Neural crest cell (in vitro differentiated cells): ENCODE measurements at places on chromosomes 13 and 19.

DNA sequence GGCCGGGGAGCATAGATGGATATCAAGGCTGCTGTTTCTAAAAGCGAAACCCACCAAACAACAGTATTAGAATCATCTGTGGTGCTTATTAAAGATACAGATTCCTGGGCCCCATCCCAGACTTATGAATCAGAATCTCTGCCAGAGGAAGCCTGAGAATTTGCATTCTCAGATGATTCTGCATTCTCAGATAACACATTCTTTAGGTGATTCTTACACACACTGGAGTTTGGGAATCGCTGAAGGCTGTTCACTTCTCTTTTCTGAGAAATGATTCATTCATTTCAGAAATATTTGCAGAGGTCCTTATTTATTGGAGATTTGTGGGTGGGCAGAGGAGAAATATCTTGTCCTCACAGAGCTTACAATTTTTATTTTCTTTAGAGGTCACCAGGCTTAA is 24.4 kb downstream of the ALOX5AP start:
- no peak for DNase-seq

- DNase-seq = no peak
Observed at GRCh38 chr13:111469916-111470506, 149.6 kb downstream of the TEX29 start.

DNA sequence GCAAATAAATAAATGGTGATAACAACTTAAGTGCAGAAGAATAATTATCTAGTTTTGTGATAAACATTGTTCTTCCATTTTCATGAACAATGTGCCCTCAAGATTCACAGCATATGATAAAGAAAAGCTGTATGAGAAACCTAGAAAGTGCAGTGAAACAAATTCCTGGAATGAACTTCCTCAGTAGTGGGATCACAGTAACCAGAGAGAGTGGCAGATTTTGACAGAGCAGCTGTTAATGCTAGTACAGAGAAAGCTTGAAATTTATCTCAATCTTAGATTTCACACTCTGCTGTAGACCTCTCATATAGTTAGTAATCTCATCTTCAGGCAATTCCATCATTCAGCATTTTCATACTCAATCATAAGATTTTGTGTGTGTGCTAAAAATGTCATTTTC is 664.9 kb downstream of the PCDH9 start:
- no peak for DNase-seq

DNA sequence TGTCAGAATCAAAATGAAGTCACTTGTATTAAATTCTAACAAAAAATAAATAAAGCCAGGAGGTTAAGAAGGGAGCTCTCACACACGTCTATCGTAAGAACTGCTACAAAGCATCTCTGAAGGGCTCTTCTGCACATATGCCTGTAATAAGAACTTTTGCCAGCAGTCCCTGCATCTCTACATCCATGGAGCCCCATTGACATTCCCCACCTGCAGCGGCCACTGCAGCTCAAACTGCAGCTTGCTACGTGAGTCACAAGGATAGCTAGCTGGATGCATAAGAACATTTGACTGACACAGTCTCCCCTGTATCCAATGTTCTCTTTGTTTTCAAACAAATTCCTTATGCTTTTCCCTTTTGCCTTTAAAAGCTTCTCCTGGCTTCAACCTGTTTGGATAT is 68.3 kb downstream of the DNAJC3 start:
- no peak for DNase-seq

DNA sequence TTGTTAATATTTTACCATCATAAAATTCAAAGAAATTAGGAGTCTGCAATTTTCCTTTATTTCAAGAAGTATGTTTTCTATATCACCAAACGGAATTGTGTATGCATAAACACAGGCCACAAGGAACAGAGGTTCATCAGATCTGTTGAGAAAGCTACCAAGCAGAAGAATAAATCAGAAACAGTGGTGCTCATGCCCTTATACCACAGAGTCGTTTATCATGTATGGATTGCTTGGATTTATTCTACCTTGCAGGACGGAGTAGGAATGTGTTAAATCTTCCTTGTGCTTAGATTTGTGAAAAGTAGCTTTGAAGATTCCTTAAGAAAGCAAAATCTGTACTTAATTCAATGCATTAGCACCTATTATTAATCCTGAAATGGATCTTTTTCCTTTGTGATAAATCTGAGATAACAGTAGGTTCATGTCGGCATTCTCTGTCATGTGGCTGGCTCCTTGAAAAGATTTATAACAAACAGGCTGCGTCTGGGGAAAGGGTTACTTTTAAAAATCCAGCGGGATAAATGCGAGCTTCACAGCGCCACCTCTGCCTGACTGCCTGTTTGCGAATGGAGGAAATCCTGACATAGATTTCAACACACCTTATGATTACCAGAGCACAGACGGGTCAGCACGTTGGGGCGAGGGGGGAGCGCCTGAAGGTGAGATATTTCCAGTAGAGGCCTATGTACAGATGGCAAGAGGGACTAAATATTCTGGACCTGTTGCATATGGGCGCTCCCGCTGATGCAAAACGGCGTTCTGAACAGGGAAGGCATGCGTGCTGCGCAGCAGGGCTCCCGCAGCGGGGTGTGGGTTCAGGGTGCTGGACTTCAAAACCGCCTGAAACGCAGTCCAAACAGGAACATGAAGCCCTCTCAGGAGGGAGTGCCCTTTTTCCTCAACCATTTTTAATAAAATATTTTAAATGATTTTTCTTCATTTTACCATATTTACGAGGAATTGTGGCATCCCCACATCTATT is 445.5 kb upstream of the SGCG start:
- no peak for DNase-seq

- no peak for DNase-seq
Observed at GRCh38 chr13:44407891-44408290, 34.3 kb downstream of the SERP2 start.

GRCh38 chr19:51706885-51707284 is 13.8 kb downstream of the SPACA6 start:
- DNase-seq = no peak

DNA sequence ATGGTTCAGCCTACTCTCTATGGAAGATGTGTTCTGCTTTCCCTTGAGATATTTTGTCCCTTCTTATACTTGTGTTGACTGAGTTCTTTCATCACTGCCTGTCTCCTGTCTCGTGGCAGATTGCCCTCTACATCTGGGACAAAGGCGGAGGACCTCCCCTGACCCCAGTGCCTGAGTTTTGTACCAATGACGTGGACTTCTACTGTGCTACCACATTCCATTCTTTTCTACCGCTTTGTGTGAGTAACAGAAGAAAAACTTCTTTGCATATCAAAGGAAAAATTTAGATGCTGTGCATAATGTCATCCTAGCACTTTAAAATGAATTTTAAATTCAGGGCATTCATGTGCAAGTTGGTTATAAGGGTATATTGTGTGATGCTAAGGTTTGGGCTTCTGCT is 74.6 kb downstream of the B3GLCT start:
- peak; percentile 22 for DNase-seq
